ENCODE measurements at places on chromosomes 2 and 18.

- no peak for DNase-seq
Observed at GRCh38 chr2:198129609-198130008, 325.2 kb downstream of the PLCL1 start.

DNA sequence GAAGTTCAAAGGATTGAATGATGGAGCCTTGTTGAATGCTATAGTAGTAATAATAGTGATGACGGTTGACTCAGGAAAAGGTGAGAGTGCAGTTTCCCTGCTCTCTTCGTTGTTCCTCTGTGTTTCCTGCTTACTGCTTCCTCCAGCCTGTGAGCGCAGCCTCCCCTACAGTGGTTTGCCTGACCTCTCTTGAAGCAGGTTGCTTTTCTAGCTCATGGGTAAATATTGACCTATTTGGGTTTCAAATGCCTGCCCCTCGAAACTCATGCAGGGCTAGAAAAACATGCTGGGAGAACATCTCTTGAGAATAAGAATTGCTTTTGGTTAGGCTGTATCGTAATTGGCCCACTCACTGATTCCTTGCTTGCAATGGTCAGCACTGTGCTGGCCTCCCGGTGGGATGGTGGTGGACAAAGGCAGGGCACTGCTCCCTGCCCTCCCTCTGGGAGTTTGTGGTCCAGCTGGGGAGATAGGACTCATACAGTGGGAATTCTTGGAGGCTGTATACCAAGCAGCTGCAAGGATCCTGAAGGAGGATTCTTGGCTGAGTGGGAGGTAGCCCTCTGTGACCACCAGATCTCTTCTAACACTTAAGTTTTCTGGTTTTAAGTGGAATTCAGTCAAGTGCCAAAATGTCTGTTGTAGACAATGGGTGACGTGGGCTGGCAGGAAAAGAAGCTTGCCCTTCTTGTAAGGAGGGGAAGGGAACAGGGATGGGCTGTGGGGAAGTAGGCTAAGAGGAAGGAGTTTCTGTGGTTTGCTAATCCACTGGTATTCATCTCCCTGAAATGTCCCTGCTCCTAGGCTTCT is 5.4 kb upstream of the RNF181 start:
- peak; percentile 87 for DNase-seq

GRCh38 chr2:7379799-7380198 is 462.6 kb downstream of the RNF144A start:
- DNase-seq = no peak

DNA sequence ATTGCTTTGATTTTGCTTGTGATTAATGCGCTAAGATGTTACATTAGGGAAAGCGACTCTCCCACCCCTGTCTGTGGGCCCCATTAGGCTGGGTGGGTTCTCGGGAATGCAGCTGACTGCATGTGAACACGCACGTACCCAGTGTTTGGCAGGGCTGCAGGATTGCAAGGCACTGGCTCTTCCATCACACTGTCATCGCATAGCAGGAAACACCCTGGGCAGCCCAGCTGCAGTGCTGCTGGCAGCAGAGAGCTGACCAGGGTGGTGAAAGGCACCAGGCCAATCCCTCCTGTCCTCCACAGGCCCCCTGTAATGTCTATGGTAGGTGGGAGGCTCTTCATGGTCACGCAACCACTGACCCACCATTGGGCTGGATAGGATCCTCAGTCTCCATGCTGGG is 34.4 kb upstream of the FZD7 start:
- DNase-seq = no peak

GRCh38 chr2:235811446-235812184 is 317.8 kb downstream of the AGAP1 start:
- no peak for DNase-seq

DNA sequence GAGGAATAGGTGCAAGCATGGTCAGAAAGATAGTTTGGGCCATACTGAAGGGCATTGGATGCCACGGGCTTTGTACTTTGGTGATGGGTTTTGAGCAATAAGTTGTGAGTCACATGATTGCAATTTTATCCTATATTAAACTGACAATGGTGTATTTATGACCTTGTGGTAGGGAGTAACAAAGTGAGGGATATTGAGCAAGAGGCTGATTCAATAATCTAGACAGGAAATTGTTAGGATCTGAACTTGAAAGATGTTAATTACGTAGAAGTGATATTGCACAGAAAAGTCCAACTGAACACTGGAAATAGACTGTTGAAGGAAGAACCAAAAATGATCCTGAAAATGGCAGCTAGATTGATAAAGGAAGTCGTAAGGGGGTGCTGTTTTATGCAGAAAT is 46.6 kb upstream of the TCF4 start:
- peak; percentile 66 for DNase-seq

DNA sequence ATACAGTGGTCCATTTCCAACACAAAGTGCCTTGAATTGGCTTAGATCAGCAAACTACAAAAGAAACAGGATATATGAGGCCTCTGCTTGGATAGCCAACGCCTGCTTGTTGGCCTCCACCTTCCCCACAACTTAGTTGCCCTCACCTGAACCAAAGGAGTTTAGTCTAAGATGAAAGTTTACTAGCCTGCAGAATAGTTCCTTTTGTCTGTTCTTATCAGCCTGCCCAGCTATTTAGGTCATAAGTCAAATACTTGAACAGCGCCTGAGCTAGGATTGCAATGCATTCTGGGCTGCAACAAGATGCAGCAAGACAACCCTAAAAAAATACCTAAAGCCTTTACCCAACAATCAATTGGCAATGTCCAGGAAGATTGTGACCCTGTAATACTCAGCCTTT is 13.1 kb upstream of the EPG5 start:
- DNase-seq = no peak

DNA sequence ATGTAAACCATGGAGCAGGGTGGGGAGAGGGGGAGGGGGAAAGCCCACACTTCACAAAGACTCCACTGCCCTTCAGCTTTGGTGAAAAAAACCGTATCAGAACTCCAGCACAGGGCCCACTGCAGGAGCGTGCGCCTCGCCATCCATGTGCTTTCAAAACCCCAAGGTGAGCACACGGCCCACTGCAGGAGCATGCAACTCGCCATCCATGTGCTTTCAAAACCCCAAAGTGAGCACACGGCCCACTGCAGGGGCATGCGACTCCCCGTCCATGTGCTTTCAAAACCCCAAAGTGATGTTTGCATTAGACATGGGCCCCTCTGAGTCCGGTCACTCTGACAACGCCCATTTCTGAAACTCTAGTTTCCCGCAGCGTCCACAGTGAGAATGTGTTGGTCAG is 7.8 kb downstream of the TXNL4A start:
- no peak for DNase-seq

GRCh38 chr2:43773876-43774613 is at the start of gene DYNC2LI1:
DYNC2LI1 (plus strand) TSS chr2:43774039; CDS start chr2:43774139, 100 bp downstream.
- DNase-seq = peak; percentile 63

DNA sequence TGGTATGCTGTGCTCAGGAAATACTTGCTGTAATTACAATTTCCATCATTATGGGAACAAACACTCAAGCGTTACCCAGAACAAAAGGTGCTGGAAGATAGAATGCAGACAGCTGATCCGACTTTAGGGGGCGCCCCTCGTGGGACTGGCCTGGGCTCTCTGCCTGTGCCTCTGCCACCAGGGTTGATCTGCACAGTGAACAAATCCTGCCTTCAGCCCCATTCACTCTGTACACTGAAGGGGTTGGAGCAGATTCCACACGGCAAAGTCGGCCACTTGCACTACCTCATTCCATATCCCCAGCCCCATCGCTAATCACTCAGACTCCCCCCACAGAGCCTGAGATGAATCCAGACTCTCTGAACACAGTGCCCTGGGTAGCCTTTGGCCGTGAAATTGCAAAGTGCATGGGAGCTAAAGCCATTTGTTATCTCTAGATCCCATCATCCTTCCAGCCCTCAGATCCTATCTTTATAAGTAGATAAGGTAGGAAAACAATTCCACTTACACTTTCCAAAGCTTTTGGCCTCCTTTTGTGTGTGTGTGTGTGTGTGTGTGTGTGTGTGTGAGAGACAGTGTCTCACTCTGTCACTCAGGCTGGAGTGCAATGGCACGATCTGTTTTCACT is 69.3 kb downstream of the INPP5D start:
- DNase-seq = no peak

- DNase-seq = no peak
Observed at GRCh38 chr2:160583813-160584537, 90.4 kb upstream of the RBMS1 start.

DNA sequence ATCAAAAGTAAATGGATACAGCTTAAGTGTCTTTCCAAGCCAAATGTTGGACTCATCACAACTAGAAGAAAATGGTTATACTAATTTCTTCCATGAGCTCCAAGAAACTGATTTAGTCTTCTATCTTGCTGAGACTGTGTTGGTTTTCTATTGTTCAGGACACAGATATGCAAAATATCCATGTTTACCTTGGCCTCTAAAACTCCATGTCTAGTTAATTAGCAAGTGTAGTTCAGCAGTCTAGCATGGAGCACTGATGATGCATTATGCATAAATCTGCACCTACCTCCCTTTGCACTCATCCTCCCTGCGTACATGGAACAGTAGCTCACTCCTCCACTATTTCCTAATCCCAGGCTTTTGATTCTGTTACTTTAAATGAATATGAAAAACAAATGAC is 731.4 kb upstream of the CHAC2 start:
- no peak for DNase-seq

DNA sequence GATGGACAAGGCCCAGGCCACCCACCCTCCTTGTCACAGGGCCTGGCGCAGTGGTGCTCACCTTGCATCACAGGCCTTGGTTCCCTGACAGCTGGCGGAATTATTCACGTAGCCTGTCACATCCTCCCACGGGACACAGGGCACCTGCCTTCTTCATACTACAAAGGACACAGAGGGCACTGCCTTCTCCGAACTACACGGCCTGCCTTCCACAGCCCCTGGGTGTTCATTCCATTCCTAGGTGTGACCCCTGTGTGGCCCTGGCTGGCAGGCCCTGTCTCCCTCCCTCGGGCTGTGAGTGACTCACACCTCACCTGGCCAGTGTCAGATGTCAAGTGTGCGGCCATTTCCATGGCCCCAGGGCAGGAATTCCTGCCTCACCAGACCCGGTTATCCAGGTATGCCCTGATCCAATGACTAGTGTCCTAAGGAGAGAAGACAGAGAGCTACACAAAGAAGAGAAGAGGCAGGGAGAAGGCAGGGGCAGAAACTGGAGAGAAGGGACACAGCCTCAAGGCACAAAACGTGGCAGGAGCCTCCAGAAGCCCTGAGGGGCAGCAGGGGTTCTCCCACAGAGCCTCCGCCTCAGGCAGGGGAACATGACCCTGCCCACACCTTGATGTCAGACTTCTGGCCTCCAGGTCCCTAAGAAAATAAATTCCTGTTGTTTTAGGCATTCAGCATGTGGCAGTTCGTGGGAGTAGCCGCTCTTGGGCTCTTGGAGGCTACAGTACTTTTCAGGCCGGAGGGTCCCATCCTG is 43.4 kb downstream of the MBP start:
- no peak for DNase-seq

DNA sequence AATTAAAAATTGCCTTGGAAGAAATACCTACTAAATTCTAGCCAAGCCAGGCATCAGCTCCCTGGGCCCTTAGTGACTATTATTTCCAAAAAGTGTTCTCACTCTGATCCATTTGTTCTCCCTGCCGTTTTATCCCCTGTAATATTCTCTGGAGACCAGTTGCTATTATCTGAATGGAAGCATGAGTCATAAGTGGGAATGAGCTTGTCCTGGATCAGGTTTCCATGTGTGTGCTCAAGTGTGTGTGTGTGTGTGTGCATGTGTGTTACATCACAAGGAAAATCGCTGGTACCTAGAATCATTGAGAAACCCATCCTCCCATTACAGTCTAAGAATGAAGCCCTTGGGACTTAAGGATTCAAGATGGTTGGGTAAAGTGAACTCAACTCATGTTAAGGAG is 130.3 kb upstream of the CXCR4 start:
- DNase-seq = peak; percentile 15

- no peak for DNase-seq
Observed at GRCh38 chr2:18066066-18066465, 187.6 kb downstream of the KCNS3 start.

DNA sequence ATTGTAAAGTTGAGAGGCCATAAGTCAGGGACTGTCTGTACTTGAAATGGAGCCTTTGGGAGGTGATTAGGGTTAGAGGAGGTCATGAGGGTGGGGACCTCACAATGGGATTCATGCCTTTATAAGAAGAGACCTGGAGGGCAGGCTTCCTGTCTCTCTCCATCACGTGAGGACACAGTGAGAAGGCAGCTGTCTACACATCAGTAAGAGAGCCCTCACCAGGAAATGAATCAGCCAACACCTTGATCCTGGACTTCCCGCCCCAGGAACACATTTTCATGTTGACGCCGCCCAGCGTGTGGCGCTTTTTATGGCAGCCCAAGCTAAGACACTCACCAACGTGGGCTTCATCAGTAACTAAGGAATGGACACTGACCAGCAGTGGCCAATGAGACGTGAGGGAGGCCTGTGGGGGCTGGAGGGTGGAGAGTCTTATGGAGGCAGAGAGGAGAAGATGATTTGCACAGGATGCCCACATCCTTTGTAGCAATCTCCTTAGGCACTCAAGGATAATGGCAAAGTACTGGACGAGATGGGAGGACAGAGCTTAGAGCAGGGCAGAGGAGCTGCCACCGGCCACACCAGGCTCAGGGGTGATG is 162.7 kb downstream of the EIPR1 start:
- DNase-seq = no peak

GRCh38 chr18:24817587-24818371 is 357.3 kb downstream of the HRH4 start:
- DNase-seq = no peak

- no peak for DNase-seq
Observed at GRCh38 chr2:74584088-74584645, 29.6 kb downstream of the DOK1 start.

DNA sequence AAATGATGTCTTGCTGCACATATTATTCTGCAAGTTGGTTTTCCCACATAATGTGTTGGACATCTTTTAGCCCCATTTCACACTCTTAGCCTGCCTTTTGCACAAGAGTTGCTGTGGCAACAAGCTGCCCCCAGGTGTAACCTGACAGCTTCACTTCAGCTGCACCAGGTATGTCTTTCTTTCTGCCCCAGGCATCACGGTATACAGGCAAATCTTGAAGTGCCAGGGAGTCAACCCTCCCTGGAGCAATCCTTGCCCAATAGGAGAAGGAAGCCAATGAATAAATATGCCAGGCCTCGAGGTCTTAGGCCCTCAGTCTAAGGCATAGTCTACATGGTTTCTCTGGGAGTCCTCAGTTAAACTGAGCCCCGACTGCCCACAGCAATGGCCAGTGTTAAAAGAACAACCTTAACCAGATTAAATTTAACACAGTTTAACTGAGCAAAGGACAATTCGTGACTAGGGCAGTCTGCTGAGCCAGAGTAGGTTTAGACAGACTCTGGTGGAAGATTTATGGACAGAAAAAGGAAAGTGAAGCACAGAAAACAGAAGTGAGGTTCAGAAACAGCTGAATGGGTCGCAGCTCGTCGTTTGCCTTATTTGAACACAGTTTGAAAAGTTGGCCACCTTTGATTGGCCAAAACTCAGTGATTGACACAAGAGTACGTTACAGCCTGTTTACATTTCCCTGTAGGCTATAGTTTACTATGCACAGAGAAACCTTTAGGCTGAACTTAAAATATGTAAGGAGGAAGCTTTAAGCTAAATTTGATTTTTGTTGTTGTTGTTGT is 32.0 kb upstream of the C1QL2 start:
- no peak for DNase-seq

DNA sequence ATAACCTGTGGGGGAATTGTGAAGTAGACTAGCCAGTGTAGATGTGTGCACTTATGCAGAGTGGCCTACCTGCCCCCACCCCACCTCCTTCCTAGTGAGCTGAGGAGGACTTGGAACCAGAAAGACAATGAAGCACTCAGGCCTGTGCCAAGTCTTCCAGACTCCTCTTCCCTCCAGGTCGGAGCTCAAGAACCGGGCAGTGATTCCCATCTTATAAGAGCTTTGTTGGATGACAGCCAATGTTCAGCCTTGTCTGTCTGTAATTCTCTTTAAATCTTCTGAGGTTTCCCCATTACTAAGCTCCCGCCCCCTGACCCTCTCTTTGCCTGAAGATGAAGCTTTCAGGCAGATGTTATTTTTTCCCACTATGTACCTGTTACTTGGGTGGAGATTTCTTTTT is 121.0 kb downstream of the SMAD2 start:
- DNase-seq = no peak

All from HS-5 (cell line).